Upper lobe of left lung (tissue), 6 donors: ENCODE measurements at places on chromosomes 2 and 18. TPM values are rescaled to one million over a fixed set of nuclear protein-coding genes. Genes with fewer than 3 reads are reported as not detected.

Gene LIPG
- total RNA-seq: 4.7 TPM

Gene DYSF
- total RNA-seq: 17.5 TPM

Gene FBXO41
- 4.9 TPM for total RNA-seq

Gene MAP4K4
- total RNA-seq: 88.0 TPM

Gene ANKRD29
- total RNA-seq: 50.4 TPM

Gene ALPP
- total RNA-seq: 24.6 TPM

Gene ANKRD62
- total RNA-seq: 0.30 TPM

Gene MOGAT1
- total RNA-seq: 1.0 TPM

Gene DSG1
- total RNA-seq: not detected

Gene BIRC6
- total RNA-seq: 76.4 TPM

Gene ODC1
- total RNA-seq: 15.6 TPM

GRCh38 chr2:192390401-192390800 lies 195.7 kb upstream of the TMEFF2 start:
- DNase-seq: no peak

DNA sequence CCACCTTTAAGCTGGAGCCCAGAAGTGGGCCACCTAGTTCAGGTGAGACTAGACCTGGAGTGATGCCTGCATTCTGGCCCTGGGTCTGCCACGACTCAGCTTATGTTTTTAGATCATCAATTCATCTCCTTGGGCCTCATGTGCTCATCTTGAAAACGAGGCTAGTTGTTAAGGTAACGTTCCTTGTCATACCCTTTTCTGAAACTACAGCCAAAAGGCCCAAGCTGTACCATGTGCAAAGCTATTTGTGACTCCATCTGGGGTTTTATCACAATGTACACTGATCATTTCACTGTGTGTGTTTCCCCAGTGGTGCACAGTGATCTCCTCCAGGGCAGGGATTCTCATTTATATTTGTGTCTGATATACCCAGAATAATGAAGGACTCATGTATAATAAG lies 138.4 kb upstream of the COPS8 start:
- no peak for DNase-seq

DNA sequence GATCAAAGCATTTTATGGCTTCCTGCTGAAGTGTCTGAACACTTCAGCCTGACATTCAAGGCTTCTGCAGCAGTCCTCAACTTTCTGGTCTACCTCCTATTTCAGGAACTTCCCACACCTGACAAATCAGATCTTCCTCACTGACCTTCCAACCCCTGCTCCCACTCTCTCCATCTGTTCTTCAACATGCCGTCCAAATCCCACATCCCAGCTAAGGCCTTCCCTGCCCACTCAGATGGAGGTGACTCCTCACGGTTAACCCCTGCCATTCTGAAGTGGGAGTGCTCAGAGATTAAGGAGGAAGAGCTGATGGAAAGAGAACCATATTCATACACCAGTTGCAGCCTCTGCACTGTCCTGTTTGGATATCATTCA lies 104.8 kb downstream of the POLR1A start:
- peak; percentile 8 for DNase-seq

GRCh38 chr2:121052023-121052422 lies 233.0 kb downstream of the TFCP2L1 start:
- no peak for DNase-seq

DNA sequence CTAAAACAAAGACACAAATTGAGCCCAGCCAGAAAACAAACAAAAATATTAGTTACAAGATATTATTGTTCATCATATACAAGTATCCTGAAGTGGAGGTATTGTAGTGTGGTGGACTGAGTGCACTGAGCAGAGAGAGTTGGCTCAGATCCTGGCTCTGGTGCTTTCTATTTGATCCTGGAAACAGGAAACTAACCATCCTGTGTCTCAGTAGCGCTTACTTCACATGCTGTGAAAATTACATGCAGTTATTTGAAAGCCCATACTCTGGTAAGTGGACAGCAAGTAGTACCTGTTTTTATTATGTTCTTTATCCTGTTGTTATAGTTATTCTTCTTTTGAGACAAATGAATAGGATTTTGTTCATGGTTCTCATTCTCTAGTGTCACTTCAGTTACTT lies 84.3 kb upstream of the CRIM1 start:
- DNase-seq: no peak

GRCh38 chr2:157692768-157693167 lies 64.1 kb upstream of the ACVR1C start:
- no peak for DNase-seq

GRCh38 chr2:25594991-25595390 lies 78.4 kb downstream of the DTNB start:
- DNase-seq: no peak

DNA sequence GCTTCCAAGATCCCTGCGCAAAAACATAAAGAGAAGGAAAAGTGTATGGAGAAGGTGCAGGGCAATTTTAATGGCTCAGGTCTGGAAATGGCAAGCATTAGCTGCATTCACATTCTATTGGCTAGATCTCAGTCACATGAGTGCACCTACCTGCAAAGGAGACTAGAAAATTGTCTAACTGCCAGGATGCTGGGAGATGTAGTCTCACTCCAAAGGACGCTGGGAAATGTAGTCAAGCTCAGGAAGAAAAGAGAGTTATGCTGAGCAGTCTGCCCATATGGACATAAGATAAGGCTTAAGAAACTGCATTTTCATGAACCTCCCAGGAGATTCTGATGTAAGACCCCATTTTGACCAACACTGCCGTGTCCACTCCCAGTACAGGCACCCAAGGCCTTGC lies 9.5 kb upstream of the KLHL29 start:
- DNase-seq: no peak

- DNase-seq: no peak
Observed at GRCh38 chr18:33560686-33561370, 17.2 kb upstream of the ASXL3 start.

- peak; percentile 31 for DNase-seq
Observed at GRCh38 chr18:80175451-80176204, 66.6 kb downstream of the ADNP2 start.

GRCh38 chr2:86476092-86476491 lies 34.9 kb downstream of the KDM3A start:
- DNase-seq: no peak

DNA sequence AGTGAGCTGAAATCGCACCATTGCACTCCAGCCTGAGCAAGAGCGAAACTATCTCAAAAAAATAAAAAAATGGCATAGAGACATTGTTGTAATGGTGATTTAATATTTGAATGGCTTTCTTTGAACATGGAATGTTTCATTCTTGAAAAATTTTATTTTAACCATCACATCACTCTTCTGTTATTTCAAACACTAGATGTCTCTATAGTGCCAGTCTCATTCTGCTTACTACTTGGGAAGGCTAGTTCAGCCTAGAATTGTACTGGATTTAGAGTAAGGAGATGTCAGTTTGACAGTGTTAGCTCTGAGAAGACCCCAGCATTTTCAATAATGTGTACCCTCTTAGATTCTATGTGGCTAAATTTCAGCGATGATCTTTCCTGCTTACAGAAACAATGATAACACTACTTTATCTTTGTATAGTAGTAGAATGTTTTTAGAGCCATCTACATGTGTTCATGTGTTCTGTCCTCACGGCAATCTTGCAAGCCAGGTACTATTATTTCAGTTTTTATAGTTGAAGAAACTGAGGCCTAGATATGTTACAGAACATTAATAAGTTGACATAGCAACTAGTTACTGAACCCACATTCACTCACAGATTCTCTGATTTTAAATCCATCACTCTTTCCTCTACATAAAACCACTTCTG lies 142.9 kb upstream of the ZSWIM2 start:
- no peak for DNase-seq

DNA sequence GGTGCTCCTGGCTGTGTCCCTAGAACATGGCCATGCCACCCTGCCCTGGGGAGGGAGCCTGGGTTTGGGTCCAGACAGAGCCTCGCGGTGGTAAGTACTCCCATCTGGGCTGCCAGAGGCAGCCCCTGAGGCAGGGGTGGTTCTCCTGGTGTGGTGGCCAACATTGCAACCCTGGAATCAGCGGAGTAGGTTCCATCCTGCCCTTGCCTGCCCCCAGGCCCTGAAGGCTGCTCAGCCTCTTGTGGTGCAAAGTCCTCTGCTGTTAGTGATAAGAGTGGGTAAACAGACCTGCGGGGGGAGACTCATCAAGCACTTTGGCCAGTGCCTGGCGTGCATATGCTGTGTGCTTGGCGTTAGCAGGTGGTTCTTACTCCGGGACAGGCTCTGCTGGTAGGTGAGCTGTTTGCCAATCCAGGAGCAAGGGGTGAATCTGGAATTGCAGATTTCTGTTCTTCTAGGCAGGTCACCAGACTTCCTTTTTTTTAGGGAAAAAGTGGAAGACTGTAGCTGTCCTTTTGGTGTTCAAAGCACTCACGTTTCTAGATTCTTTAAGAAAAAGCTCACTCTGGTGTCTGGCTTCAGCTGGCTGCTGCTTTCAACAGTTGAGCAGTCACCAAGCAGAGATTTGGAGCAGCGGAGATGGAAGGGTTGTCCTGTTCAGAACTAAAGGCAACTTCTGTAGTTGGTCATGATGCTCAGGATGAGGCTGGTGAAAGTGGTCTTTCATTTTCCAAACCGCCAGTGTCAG lies 3.2 kb downstream of the CNNM3 start:
- DNase-seq: no peak

GRCh38 chr2:16252251-16252650 lies 311.9 kb downstream of the MYCN start:
- peak; percentile 25 for DNase-seq

DNA sequence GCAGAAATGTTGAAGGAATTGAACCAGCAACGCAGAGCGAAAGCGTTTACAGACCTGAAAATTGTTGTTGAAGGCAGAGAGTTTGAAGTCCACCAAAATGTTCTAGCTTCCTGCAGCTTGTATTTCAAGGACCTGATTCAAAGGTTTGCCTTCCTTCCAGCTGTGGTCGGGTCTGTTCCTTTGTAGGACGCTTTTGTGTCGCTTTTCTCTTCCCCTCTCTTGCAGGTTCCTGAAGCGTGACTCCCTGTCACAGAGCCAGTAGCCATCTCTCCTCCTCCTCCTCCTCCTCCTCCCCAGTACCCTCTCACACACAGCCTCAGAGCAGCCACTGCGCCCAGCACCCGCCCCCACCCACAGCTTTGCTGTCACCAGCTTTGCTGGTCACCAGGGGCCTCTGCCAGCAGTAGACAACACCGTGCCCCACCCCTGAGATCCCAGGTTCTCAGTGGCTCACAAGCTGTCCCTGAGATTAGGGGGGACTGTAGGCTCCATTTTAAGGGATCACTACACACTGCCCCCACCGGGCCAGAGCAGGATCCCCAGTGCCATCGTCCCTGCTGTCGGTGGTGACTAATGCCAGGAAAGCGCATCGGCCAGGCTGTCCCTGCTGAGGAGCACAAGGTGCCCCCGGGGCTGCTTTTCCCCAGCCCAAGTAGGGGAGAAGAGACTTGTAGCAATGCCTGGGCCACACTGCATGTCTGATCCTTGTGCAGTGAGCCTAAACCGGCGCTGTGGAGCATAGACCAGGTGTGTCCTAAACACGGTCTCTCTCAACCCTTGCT lies 242.3 kb downstream of the ATAD2B start:
- DNase-seq: no peak

- DNase-seq: no peak
Observed at GRCh38 chr2:209817844-209818271, 46.2 kb downstream of the UNC80 start.
